ENCODE measurements at places on chromosomes 5 and 9. TPM values are rescaled to one million over a fixed set of nuclear protein-coding genes. Genes with fewer than 3 reads are reported as not detected.
A peak's percentile ranks its signal among the peaks of the same experiment; 100 is the strongest.

Gene SFXN1
- 523 TPM for total RNA-seq

Gene POU5F2
- 0.27 TPM for total RNA-seq

Gene WNK2
- total RNA-seq = 0.89 TPM

Gene ISL1
- not detected for total RNA-seq

Gene INSYN2B
- not detected for total RNA-seq

Gene ARHGEF28
- total RNA-seq = not detected

Gene ARL15
- 5.5 TPM for total RNA-seq

Gene IFNA14
- not detected for total RNA-seq

Gene IL13
- total RNA-seq = 0.44 TPM

Gene OR1Q1
- total RNA-seq = not detected

- H3K4me3 ChIP-seq = no peak overlapping the region
- H3K27ac ChIP-seq = no peak overlapping the region
- no peaks in the 10 kb centered on the region for H3K27me3 ChIP-seq
- peak; percentile 7 for DNase-seq
- no peaks in the 10 kb centered on the region for H3K36me3 ChIP-seq
- peaks cover 4% of the 10 kb centered on the region for H3K4me1 ChIP-seq
Measured at GRCh38 chr5:78586251-78586650, 62.3 kb downstream of the LHFPL2 start.

- no peak overlapping the region for H3K4me3 ChIP-seq
- DNase-seq = no peak
- no peaks in the 10 kb centered on the region for H3K4me1 ChIP-seq
- no peaks in the 10 kb centered on the region for H3K36me3 ChIP-seq
Measured at GRCh38 chr9:120980951-120981350, 54.4 kb upstream of the TRAF1 start.

DNA sequence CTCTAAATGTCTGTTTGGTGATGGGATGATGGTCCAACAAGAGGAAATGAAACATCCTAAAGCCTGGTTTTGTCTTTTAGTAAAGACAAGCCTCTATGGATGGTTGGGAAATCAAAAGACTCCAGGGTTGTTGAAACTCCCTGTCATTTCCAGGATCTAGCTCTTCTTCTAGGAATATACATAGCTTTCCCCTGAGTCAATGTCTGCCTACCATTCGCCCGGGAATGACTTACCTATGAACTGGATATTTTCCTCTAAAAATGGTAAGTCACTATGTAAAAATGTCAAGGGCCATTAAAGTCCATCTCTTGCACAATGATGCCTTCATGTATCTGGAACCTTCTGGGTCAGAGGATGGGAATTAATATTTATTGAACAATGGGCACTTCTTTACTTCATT lies 11.1 kb upstream of the KIF12 start:
- H3K27me3 ChIP-seq = peaks cover 17% of the 10 kb centered on the region
- no peaks in the 10 kb centered on the region for H3K4me1 ChIP-seq
- no peak for DNase-seq
- H3K27ac ChIP-seq = no peak overlapping the region

- no peaks in the 10 kb centered on the region for H3K4me1 ChIP-seq
- H3K36me3 ChIP-seq = no peaks in the 10 kb centered on the region
- H3K27me3 ChIP-seq = no peaks in the 10 kb centered on the region
- no peak overlapping the region for H3K4me3 ChIP-seq
Measured at GRCh38 chr5:178429156-178429468, 161.1 kb downstream of the COL23A1 start.

- no peak for DNase-seq
- H3K4me3 ChIP-seq = no peak overlapping the region
- no peaks in the 10 kb centered on the region for H3K27me3 ChIP-seq
- no peaks in the 10 kb centered on the region for H3K36me3 ChIP-seq
- peaks cover 7% of the 10 kb centered on the region for H3K4me1 ChIP-seq
Measured at GRCh38 chr5:109901628-109901981, 211.9 kb downstream of the MAN2A1 start.

DNA sequence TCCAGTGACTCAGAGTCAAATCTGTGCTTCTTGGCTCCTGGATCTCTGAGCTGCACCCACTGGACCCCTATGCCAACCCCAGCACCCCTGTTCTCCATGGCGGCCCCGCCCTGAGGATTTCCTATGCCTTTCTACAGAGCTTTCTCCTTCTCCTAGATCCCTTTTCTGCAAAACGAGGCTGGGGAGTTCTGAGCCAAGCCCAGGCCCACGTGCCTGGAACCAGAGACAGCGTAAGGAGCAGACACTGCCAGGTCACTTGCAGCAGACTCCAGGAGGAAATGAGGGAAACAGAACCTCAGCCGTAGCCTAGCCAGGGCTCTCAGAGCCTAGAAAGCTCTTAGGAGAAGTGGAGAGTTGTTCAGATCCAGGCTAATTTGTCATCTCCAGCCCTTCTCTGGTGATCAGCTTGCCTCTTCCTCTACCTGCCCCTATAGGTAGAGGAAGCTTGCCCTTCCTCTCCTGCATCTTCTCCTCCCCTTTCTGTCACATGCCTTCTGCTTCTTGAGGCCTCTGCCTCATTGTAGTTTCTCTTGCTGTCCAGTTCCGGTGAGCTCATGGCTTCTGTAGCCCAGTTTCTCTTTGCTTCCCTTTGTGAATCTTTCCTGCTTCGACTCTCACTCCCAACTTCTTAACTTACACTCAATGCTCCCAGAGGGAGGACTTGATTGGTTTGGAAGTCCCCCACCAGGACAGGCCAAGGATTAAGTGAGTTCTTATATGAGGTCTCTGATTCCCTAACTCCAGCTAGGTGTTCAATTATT lies 163.4 kb downstream of the RGS3 start:
- H3K36me3 ChIP-seq = no peaks in the 10 kb centered on the region
- H3K27ac ChIP-seq = no peak overlapping the region
- H3K4me3 ChIP-seq = no peak overlapping the region
- no peaks in the 10 kb centered on the region for H3K27me3 ChIP-seq

DNA sequence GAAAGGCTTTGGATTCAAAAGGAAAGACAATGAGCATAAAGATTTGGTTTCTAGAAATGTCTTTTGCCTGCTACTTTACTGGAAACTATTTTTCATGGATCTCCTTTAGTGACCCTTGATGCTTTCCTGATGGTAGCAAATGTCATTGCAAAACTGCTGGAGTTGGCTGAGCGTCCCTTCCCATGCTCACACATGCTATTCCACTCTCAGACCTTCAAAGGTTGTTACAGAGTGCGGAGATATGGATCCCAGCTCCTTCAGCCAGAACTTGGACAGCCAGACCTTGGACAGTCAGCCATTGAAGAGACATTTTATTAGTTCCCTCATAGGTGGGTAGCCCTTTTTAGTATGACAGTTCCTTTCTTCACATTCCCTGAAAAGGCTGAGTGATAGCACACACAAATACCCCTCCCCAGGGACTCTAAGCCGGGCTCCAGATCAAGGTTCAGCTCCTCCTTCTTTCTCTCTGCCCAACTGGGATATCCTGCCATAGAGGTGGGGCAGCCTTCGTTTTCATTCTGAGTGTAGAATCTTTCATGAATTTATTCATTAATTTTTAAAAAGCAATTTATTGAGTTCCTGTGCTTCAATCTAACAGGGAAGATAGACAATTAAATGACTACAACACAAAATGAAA lies 153.3 kb upstream of the SLC44A1 start:
- no peak for DNase-seq
- no peaks in the 10 kb centered on the region for H3K36me3 ChIP-seq
- H3K27ac ChIP-seq = no peak overlapping the region
- no peaks in the 10 kb centered on the region for H3K27me3 ChIP-seq

DNA sequence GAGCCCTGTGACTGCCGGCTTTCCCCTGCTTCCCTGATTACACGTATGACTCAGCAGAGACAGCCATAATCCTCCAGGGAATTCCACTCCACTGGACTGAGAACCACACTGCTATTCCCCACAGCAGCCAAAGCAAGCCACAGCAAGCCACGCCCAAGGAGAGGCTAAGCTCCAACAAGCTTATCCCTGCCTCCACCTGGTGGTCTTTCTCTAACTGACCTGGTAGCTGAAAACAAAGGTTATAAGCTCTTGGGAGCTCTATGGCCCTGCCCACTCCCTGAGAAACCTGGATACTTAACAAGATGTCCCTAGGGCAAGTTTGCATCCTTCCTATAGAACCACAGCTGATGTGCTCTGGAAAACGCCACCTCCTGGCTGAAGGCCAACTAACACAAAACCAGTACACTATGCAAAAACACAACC lies 613.7 kb upstream of the CDH18 start:
- no peak for DNase-seq
- no peaks in the 10 kb centered on the region for H3K4me1 ChIP-seq
- H3K4me3 ChIP-seq = no peak overlapping the region
- no peaks in the 10 kb centered on the region for H3K36me3 ChIP-seq

GRCh38 chr5:180535573-180535972 lies 41.4 kb downstream of the CNOT6 start:
- H3K4me1 ChIP-seq = peaks cover 25% of the 10 kb centered on the region
- H3K4me3 ChIP-seq = no peak overlapping the region
- no peak for DNase-seq

- H3K27ac ChIP-seq = no peak overlapping the region
- DNase-seq = no peak
- H3K27me3 ChIP-seq = peaks cover 18% of the 10 kb centered on the region
- H3K4me1 ChIP-seq = peaks cover 5% of the 10 kb centered on the region
- no peak overlapping the region for H3K4me3 ChIP-seq
- H3K36me3 ChIP-seq = no peaks in the 10 kb centered on the region
Measured at GRCh38 chr9:23539311-23539710, 286.7 kb downstream of the ELAVL2 start.

DNA sequence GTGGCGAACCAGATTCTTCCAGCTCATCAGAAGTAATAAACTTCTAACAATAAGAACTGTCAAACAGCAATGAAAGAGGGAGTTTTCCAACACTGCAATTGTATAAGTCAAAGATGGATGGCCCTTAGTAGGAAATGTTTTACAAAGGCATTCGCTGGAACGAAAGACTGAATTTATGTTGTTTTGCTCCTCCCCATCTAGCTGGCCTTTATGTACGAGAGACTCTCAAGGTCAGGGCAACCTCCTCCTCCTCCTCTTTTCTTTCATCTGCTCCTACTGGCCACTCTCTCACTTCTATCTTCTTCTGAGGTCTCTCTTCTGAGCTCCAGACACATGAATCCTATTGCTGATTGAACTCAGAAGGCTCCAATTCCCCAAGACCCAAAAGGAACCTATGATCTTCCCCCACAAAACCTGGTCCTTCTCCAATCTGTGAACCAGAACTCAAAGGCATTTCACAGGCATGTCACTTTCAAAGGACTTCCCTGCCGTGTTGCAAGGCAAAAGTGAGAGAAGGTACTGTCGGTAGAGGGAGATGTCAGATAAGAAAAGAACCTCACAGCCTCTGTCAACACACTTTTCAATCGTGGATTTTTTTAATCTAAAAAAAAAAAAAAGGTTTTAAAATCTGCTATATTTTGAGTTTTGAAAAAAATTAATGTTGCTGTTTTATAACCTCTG lies 28.5 kb upstream of the PUM3 start:
- no peak overlapping the region for H3K4me3 ChIP-seq
- H3K27ac ChIP-seq = no peak overlapping the region
- H3K27me3 ChIP-seq = peaks cover 3% of the 10 kb centered on the region
- no peaks in the 10 kb centered on the region for H3K4me1 ChIP-seq
- no peaks in the 10 kb centered on the region for H3K36me3 ChIP-seq

- no peak for DNase-seq
- H3K36me3 ChIP-seq = peaks cover 18% of the 10 kb centered on the region
- no peak overlapping the region for H3K27ac ChIP-seq
- H3K27me3 ChIP-seq = no peaks in the 10 kb centered on the region
- H3K4me3 ChIP-seq = no peak overlapping the region
Measured at GRCh38 chr9:6816581-6816980, 58.8 kb downstream of the KDM4C start.

GRCh38 chr5:122351416-122352157 lies 39.5 kb downstream of the SNCAIP start:
- H3K4me1 ChIP-seq = no peaks in the 10 kb centered on the region
- no peak overlapping the region for H3K4me3 ChIP-seq
- H3K27me3 ChIP-seq = peaks cover 3% of the 10 kb centered on the region
- H3K36me3 ChIP-seq = no peaks in the 10 kb centered on the region
- DNase-seq = no peak

DNA sequence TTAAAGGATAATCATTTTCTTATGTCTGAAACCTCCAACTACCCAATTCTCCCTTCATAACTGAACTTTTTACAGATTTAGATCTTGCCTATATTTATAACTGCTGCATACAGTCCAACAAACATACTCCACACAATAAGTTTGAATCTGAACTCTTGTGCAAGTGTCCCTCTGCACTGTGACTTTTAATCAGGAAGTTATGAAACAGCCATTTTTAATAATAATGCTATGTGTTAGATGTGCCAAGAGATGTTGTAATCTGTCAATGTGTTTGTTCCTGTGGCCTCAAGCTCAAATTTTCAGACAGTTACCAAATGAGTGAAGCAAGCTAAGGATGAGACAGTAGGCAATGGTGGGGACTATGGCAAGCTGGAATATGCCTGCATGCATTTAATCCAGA lies 57.6 kb upstream of the MTAP start:
- DNase-seq = no peak
- H3K4me3 ChIP-seq = no peak overlapping the region
- H3K27ac ChIP-seq = no peak overlapping the region

GRCh38 chr5:35248843-35249780 lies 18.8 kb upstream of the PRLR start:
- no peaks in the 10 kb centered on the region for H3K36me3 ChIP-seq
- H3K4me1 ChIP-seq = peaks cover 3% of the 10 kb centered on the region
- H3K27me3 ChIP-seq = peaks cover 11% of the 10 kb centered on the region
- H3K4me3 ChIP-seq = no peak overlapping the region
- H3K27ac ChIP-seq = no peak overlapping the region

GRCh38 chr9:7862170-7862569 lies 62.6 kb upstream of the DMAC1 start:
- DNase-seq = no peak
- no peak overlapping the region for H3K27ac ChIP-seq
- no peaks in the 10 kb centered on the region for H3K27me3 ChIP-seq
- H3K4me3 ChIP-seq = no peak overlapping the region
- no peaks in the 10 kb centered on the region for H3K36me3 ChIP-seq
- H3K4me1 ChIP-seq = peaks cover 3% of the 10 kb centered on the region

GRCh38 chr5:6407558-6408259 lies 29.4 kb upstream of the MED10 start:
- no peak overlapping the region for H3K4me3 ChIP-seq
- no peak overlapping the region for H3K27ac ChIP-seq
- DNase-seq = no peak

DNA sequence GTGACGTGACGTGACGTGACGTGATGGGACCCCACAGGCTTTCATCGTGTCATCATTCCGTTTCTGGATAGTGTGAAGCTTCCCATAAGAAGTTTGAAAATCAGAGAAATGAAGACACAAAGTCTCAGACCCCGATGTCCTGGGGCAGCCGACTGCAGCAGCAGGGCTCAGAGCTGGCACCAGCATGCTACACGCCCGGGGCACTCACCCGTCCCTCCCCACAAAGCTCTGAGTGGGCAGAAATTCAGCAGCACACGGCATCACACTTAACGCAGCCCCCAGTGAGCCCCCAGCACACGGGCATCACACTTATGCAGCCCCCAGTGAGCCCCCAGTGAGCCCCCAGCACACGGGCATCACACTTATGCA lies 42.2 kb downstream of the SLC12A7 start:
- no peaks in the 10 kb centered on the region for H3K36me3 ChIP-seq
- no peak overlapping the region for H3K4me3 ChIP-seq
- H3K27ac ChIP-seq = no peak overlapping the region
- H3K27me3 ChIP-seq = no peaks in the 10 kb centered on the region
- H3K4me1 ChIP-seq = no peaks in the 10 kb centered on the region
- DNase-seq = no peak

- H3K27ac ChIP-seq = no peak overlapping the region
- DNase-seq = no peak
- peaks cover 2% of the 10 kb centered on the region for H3K36me3 ChIP-seq
- H3K27me3 ChIP-seq = no peaks in the 10 kb centered on the region
- peaks cover 3% of the 10 kb centered on the region for H3K4me1 ChIP-seq
Measured at GRCh38 chr5:133142782-133143181, 91.0 kb downstream of the HSPA4 start.

Measured in activated naive CD8-positive, alpha-beta T cell treated with anti-CD3 and anti-CD28 coated beads for 36 hours (primary cell).